Fibroblast of skin of left biceps (primary cell): ENCODE measurements at places on chromosomes 3 and 15.

DNA sequence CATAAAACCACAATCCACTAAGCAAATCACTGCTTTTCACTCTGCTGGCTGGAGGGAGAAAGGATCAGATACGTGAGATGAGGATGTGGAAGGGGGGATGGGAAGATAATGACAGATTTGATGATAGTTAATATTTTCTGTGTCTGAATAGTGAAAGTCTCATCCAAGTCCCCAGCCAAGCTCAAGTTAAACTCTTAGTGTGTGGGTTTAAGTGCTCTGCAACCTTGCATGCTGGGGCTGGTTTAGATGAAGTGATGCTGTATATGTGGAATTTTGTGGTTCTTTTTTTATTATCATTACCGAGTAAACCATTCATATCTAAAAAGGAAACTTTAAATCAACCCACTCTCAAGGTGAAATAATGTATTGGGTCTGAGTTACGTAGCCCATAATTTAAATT, 111.0 kb downstream of the TPRG1 start:
- peak; percentile 34 for DNase-seq

DNA sequence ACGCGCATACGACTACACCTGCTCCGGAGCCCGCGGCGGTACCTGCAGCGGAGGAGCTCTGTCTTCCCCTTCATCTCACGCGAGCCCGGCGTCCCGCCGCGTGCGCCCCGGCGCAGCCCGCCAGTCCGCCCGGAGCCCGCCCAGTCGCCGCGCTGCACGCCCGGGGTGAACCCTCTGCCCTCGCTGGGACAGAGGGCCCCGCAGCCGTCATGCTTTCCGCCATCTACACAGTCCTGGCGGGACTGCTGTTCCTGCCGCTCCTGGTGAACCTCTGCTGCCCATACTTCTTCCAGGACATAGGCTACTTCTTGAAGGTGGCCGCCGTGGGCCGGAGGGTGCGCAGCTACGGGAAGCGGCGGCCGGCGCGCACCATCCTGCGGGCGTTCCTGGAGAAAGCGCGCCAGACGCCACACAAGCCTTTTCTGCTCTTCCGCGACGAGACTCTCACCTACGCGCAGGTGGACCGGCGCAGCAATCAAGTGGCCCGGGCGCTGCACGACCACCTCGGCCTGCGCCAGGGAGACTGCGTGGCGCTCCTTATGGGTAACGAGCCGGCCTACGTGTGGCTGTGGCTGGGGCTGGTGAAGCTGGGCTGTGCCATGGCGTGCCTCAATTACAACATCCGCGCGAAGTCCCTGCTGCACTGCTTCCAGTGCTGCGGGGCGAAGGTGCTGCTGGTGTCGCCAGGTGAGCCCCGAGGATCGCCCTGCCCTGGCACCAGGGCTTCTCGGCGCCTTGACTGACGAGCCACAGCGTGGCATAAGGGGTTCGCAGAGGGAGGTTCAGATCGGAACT, 420 bp downstream of the SLC27A2 start:
- no peak for DNase-seq

DNA sequence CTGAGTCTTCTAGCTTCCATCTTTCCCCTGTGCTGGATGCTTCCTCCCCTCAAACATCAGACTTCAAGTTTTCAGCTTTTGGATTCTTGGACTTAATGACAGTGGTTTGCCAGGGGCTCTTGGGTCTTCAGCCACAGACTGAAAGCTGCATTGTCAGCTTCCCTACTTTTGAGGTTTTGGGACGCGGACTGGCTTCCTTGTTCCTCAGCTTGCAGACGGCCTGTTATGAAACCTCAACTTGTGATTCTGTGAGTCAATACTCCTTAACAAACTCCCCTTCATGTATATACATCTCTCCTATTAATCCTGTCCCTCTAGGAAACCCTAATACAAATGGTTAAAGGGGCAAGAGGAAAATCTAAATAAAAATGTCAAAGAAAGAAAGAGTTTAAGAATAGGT, 100.1 kb downstream of the ABI3BP start:
- no peak for DNase-seq

DNA sequence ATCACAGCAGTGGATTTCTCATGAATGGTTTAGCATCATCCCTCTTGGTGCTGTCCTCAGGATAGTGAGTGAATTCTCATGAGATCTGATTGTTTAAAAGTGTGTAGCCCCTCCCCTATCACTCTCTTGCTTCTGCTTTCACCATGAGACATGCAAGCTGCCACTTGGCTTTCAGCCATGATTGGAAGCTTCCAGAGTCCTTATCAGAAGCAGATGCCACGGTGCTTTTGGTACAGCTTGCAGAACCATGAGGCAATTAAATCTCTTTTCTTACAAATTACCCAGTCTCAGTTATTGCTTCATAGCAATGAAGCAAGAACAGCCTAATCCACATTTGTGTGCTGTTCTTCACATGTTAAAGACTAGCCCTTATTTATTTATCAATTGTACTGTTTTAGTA, 495.2 kb upstream of the EPHA6 start:
- no peak for DNase-seq

GRCh38 chr15:90762109-90762508, 45.0 kb downstream of the BLM start:
- DNase-seq, result no peak

GRCh38 chr15:72175186-72176044, 22.2 kb downstream of the GRAMD2A start:
- no peak for DNase-seq

GRCh38 chr3:37742574-37743212, 119.0 kb upstream of the CTDSPL start:
- no peak for DNase-seq

DNA sequence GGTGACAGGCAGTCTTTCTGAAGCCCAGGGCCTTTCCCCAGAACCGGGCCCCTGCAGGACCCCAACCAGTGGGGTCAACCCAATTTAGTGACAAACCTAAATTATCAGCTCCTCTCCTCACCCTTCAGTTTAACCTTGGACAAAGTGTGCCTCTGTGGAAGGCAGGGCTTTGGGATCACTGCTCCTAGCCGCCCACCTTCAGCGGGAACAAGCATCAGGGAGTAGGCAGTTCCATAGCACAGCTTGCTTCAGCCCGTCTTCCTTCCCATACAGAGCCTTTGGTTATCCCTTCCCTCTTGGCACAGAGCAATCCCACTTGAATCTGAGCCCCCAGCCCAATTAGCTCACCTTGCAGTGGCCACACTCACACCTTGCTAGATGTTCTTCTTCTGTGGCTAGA, 5.3 kb upstream of the AP3B2 start:
- DNase-seq, result no peak

DNA sequence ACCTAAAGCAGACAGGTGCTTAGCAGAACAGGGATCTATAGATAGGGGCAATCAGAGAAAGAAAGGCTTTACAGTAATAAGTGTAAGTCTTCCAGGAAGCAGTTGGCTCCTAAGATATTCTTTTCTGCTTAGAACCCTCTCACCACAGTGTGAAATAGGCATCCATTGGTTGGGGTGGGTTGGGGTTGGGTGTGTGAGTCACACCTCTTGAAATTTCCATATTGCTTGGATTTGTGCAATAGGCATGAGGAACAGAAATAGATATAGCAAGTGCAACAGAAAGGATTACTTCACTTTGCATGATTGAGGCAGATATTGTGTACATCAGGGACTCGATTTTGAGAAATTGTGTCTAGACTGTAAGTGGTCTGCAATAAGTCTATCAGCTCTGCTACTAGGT, 200.1 kb upstream of the GAP43 start:
- DNase-seq, result no peak

DNA sequence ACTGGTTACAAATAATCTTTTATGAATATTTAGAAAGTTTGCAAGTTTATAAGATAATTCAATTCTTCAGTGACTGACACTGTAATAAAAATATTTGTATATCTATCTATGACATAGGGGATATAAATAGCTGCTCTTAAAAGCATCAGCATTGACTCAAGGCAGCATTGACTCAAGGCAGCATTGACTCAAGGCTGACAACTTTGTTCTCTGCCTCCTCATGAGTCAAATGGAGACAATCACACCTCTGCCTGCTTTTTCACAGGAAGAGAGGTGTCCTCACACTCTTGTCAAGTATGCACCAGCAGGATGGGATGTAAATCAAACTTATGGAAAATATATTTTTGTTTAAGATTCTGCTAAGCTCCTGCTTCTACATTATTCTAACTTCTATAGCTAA, 1173.1 kb downstream of the NSUN3 start:
- no peak for DNase-seq

DNA sequence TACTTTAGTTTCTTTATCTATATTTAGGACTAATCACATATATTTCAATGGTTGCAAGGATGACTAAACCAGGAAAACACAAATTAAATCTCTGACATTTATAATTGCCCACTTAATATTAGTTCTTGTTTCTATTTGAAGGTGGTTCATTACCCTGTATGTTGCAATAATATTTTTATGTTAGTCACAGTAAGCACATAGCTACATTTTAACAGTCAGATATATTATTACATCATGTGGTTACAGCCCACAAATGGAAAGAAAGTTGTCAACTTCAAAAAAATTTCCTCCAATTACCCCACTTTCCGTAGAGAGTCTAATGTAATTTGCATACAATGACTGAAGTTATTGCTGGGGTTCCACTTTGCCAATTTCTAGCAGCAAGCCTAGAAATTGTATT, 114.6 kb downstream of the TUSC7 start:
- DNase-seq, result peak; percentile 4

DNA sequence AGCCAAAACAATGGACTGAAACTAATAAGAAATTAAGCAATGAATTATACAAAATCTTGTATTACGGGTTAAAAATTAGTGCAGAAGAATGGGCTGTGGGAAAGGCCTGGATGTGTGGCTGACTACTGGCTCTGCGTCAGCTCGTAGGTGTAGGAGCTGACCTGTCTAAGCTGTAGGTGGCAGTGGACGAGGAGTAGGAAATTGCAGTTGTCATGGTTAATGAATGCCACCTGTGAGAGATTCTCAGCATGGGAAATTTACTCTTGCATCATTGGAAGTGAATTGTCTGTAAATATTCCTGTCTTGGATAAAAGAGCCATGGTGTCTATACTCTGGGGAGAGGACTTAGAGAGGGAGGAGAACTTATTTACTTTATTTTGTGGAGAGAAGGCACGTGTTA, 23.4 kb downstream of the CHRNA7 start:
- DNase-seq, result no peak

- no peak for DNase-seq
Measured at GRCh38 chr3:87461443-87461842, 185.1 kb upstream of the POU1F1 start.

DNA sequence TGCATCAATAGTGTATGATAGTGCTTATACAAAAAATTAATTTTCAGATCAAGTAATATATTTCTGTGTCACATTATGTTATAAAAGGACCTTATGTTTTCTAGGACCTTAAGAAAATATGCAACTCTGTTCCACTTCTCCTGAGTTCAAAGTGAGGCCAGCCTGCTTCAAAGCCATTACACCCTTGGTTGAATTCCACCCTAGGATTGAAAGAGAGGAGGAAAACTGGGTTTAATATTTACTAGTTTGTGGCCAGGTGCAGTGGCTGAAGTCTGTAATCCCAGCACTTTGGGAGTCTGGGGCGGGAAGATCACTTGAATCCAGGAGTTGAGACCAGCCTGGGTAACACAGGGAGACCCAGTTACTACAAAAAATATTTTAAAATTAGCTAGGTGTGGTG, 32.9 kb upstream of the NR1I2 start:
- DNase-seq, result no peak

- DNase-seq, result no peak
Measured at GRCh38 chr3:194422188-194422587, 23.1 kb upstream of the GP5 start.

GRCh38 chr3:67198374-67198773, 200.3 kb downstream of the KBTBD8 start:
- no peak for DNase-seq

GRCh38 chr3:50479523-50479922, 23.9 kb downstream of the CACNA2D2 start:
- no peak for DNase-seq

DNA sequence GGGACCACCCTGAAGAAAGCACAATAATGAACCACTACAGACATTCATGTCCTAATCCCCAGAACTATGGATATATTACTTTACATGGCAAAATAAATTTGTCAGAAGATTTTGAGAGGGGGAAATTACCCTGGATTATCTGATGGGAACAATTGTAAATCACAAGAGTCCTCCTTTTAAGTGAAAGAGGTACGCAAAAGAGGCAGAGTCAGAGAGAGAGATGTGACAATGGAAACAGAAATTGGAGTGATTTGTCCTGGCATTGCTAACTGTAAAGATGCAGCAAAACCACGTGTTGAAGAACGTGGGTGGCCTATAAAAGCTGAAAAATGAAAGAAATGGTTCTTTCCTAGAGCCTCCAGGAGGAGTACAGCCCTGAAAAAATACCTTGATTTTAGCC, 1121.4 kb upstream of the ALCAM start:
- no peak for DNase-seq

- DNase-seq, result no peak
Measured at GRCh38 chr3:63390710-63391230, 112.7 kb downstream of the SYNPR start.

GRCh38 chr15:84648539-84648938, 5.5 kb downstream of the WDR73 start:
- no peak for DNase-seq

DNA sequence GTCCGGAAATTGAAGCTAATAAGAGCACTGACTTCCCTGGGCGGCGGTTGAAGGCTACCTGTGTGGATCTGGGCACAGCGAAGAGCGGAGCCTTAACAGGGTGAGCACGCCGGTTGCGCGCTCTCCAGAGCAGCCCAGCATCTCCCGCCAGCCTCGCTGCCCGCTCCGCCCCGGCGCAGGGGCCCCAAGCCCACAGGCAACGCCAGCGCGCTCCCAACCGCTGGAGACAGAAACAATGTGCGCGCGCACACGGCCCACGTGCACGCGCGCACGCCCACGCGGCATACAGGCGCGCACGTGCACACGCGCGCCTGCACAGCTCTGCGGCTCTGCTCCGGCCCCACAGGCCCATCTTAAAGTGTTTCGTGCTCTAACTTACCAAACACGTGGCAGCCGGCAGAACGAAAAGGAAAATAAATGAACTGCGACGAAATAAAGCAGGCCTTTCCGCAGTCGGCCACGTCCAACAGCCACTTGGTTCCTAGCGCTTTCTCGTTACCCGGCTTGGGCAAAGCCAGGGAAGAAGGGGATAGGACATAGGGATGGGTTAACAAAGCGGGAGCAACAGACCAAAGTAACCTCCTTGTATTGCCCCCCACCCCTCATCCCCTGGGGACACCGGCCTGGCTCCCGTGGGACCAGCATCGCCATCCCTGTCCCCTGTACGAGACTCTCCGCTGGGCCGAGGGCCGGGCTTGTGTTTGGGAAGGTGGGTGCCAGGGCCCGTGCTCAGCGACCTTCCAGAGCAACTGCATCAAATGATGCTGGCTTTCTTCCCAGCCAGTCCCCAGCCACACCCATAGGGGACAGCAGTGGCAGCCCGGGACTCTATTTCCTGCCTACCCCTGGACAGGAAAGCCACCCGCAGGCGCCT, 203.7 kb downstream of the ABHD5 start:
- DNase-seq, result peak; percentile 55

DNA sequence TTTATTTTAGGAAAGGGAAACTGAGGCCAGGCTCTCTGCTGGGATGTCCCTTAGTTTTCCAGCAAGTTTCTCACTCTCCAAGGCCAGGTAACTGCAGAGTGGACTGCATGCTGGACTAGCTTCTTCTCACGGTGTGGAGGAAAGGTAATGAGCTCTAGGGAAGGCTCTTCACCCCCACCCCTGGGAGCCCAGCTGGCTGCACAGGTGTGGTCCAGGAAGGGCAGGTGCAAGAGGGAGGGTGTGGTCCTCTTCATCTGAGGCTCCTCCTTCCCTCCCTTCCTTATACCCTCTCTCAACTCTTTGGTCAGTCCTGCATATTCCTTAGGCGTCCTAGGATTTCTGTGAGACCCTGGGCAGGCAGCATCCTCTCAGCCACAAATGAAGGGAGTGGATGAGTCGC, 33.9 kb downstream of the RNU5B-1 start:
- DNase-seq, result no peak

GRCh38 chr3:121916189-121916588, 22.0 kb downstream of the SLC15A2 start:
- DNase-seq, result no peak
